ENCODE measurements at places on chromosomes 4 and X. TPM values are rescaled to one million over a fixed set of nuclear protein-coding genes. Genes with fewer than 3 reads are reported as not detected.

Gene DUX4
- 0.09 TPM for total RNA-seq

Gene AMTN
- not detected for total RNA-seq

Gene RIPPLY1
- not detected for total RNA-seq

Gene GRIPAP1
- total RNA-seq: 94.5 TPM

Gene SLC2A9
- total RNA-seq: 3.2 TPM

Gene FANCB
- 13.0 TPM for total RNA-seq

Gene DUSP21
- total RNA-seq: not detected

Gene ITIH6
- total RNA-seq: not detected

Gene CT45A1
- not detected for total RNA-seq

Gene SPATA4
- not detected for total RNA-seq

Gene ATP5ME
- total RNA-seq: 214 TPM

Gene HTRA3
- not detected for total RNA-seq

Gene SPIN4
- 13.7 TPM for total RNA-seq

Gene GASK1B
- not detected for total RNA-seq

Gene TEX13B
- not detected for total RNA-seq

Gene PCYT1B
- 0.09 TPM for total RNA-seq

Gene ZCCHC18
- total RNA-seq: 0.48 TPM

Gene CT55
- total RNA-seq: not detected

Gene CEP135
- total RNA-seq: 21.6 TPM

Gene PLXNA3
- 29.8 TPM for total RNA-seq

Gene TLR10
- total RNA-seq: not detected

Gene UGT2B15
- not detected for total RNA-seq

Gene ART3
- not detected for total RNA-seq

Gene PPBP
- not detected for total RNA-seq

Gene WDR13
- 45.5 TPM for total RNA-seq
